ENCODE measurements at places on chromosomes 3 and 15. TPM values are rescaled to one million over a fixed set of nuclear protein-coding genes. Genes with fewer than 3 reads are reported as not detected.

TMF1 gene
- 22.7 TPM for polyA plus RNA-seq

NCKIPSD gene
- polyA plus RNA-seq = 10.9 TPM

SPATA12 gene
- not detected for polyA plus RNA-seq

OGG1 gene
- 2.9 TPM for polyA plus RNA-seq

FANCD2OS gene
- not detected for polyA plus RNA-seq

ABI3BP gene
- not detected for polyA plus RNA-seq
